CD4-positive, CD25-positive, alpha-beta regulatory T cell (primary cell): ENCODE measurements at places on chromosomes 1 and 21. TPM values are rescaled to one million over a fixed set of nuclear protein-coding genes. Genes with fewer than 3 reads are reported as not detected.

Gene CFHR3
- total RNA-seq, result not detected

Gene ADAMTS1
- 0.32 TPM for total RNA-seq

Gene COL16A1
- total RNA-seq, result not detected

Gene BARHL2
- total RNA-seq, result not detected

Gene HES3
- not detected for total RNA-seq

Gene PDE9A
- 7.3 TPM for total RNA-seq

Gene RIPPLY3
- not detected for total RNA-seq

Gene NBPF26
- 70.8 TPM for total RNA-seq

Gene PHACTR4
- 29.4 TPM for total RNA-seq

Gene HSPA6
- not detected for total RNA-seq

Gene SERPINC1
- not detected for total RNA-seq

Gene TMPRSS2
- total RNA-seq, result not detected

Gene LEPR
- total RNA-seq, result 2.8 TPM

Gene RBM15
- total RNA-seq, result 53.3 TPM

Gene RXFP4
- not detected for total RNA-seq

Gene CHIA
- not detected for total RNA-seq

Gene GBP6
- total RNA-seq, result 0.47 TPM

Gene OLFM3
- not detected for total RNA-seq

Gene MIXL1
- total RNA-seq, result not detected

Gene HSD3B1
- not detected for total RNA-seq

Gene B4GALT3
- total RNA-seq, result 68.1 TPM

Gene TNNT2
- not detected for total RNA-seq

Gene VWA5B1
- total RNA-seq, result not detected

Gene PPM1J
- not detected for total RNA-seq

Gene IVL
- not detected for total RNA-seq

Gene ATP13A2
- total RNA-seq, result 41.7 TPM

Gene HHIPL2
- total RNA-seq, result not detected

Gene SPRR2G
- not detected for total RNA-seq

Gene EXTL1
- not detected for total RNA-seq

Gene AZIN2
- 1.5 TPM for total RNA-seq

Gene INKA2
- total RNA-seq, result not detected

Gene TIE1
- total RNA-seq, result 1.3 TPM

Gene CNIH3
- total RNA-seq, result 2.6 TPM

Gene TLR5
- total RNA-seq, result 0.84 TPM

Gene MANEAL
- 0.69 TPM for total RNA-seq

Gene SCNM1
- 51.0 TPM for total RNA-seq

Gene CD1E
- total RNA-seq, result not detected

Gene TSTD1
- total RNA-seq, result 61.3 TPM

Gene DPM3
- 28.1 TPM for total RNA-seq

Gene GJB4
- not detected for total RNA-seq

Gene S100A16
- not detected for total RNA-seq

Gene ALX3
- total RNA-seq, result not detected

Gene ZNF683
- not detected for total RNA-seq

Gene SPRR2D
- total RNA-seq, result not detected

Gene SLC5A9
- total RNA-seq, result not detected

Gene PDC
- total RNA-seq, result not detected

Gene UBL4B
- not detected for total RNA-seq

Gene FCAMR
- total RNA-seq, result not detected

Gene ADAMTS4
- total RNA-seq, result 5.3 TPM

Gene MTF1
- total RNA-seq, result 34.1 TPM

Gene RIIAD1
- total RNA-seq, result not detected

Gene IL22RA1
- not detected for total RNA-seq

Gene ASCL5
- 0.27 TPM for total RNA-seq
